CD4-positive, alpha-beta T cell (primary cell): ENCODE measurements at places on chromosomes 2 and 18.

DNA sequence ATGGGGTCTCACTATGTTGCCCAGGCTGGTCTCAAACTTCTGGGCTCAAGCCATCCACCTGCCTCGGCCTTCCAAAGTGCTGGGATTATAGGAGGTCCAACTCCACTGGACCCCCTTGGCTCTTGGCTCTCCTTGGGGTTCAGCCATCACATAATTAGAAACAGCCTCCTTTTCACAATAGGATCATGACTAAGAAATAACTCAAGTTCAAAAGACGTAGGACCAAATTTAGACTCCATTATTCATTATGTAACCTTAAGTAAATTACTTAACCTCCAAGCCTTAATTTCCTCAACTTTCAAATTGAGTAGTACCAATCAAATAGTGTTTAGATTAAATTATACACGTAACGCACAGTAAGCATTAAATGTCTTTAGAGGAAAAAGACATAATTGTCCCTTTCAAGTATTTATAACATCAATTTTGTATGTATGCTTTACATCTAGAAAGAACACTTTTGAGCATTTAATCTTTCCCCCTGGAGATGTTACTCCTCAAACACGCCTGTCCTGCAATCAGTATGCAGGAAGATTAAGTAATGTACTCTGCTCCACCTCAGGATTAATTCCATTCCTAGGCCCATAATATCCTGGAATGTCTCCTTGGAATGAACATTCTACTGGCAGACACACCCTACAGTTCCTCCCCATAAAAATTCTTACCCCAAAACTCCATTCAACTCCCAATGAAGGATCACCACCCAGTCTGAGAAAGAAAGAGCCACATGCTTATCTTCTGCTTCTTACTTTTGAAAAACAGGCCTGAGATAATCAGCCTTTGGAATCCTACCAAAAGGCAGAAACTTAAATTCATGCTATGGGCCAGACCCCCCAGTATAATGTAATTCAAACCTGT, 49.1 kb downstream of the COBLL1 start:
- no peak for DNase-seq

DNA sequence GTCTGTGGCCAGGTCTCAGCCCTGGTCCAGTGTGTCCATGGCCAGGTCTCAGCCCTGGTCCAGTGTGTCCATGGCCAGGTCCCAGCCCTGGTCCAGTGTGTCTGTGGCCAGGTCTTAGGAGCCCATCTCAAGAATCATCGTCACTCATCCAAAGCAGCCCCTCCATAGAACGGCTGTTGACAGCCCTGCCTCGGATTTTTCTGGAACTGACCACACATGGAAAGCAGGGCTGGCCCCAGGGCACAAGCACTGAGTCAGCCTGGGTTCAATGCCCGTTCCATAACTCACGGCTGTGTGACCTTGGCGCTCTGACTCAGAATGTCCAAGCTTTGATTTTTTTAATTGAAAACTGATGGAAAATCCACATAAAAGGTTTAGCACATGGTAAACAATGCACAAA, 59.9 kb upstream of the SNTG2 start:
- DNase-seq = no peak

DNA sequence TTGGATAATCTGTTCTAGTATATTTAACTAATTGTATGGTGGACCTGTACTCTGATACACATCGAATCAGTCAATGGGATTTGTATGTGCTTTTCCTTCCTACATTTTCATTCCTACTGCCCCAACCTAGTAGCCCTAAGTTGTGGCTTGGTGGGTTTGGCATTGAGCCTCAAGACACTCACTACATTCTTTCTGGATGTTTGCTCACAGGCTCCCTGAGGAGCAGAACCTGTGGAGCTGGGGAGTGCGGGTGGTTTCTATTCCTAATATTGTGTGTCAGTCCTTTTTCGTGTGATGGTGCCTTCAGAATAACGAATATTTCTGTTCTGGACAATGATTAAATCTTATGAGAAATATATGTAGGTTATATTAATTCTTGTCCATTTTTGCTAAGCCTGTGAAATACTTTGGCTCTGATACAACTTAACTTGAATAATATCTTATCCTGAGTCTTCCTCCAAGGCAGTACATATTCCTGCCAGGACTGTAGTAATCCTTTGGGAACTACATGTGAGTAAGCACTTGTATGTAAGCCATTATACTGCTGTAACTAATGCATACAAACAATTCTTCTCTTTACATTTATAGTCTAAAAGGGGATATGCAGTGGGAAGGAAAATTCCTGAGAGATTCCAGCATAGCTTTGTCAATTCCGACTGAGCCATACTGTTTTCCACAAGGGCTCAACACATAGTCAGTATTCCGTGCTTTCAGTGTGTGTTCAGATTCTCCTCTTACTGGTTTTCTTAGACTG, 150.6 kb downstream of the AGPS start:
- no peak for DNase-seq

DNA sequence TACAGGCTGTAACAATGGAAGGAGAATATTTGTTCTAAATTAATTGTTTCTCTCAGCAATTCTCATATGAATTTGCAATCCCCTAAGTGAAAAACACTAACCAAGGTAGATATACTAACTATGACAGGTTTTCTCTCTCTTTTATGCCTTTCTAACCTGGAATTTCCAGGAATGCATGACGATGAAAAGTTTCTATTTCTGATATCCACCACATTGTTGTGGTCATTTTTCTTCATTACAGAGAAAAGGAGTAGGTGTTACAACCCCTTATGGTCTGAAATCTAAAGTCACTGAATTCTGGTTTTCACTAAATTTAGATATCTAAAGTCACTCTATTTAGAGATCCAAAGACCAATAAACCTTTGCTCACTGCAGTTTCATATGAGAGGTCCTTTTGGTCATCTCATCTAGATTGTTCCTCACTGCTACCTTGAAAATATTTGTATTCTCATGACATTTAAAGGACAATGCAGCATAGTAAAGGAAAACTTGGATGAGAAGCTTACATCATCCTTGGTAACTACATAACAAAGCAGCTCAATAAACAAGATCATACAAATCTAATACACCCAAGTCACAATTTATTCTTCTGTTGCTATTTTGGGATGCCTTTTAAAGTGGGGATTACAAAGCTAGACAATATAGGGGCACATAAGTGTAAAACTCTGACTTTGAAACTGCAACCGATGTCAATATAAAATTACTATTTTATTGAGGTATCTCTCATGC, 85.8 kb downstream of the TCF4 start:
- DNase-seq = no peak

DNA sequence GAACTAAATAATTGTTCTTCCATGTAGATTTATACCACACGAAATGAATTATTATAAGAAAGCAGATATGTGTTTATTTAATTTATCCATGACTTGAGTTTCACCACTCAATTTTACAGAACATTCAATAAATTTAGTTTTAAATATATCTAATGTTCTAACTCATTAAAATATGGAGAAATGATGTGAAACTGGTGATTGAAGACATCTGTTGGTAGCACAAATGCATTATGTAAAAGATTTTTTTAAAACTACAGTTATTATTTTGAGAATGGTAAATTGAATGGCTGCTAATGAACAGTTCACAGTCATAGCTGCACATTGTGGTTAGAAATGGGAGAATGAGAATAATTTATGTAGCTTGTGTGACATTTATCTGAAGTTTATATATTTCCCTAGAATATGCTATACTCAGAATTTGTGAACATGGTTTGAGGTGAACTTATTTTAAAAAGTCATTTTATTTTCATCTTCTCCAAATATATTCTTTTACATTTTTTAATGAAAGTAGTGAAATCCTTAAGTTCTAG, 203.5 kb downstream of the DPP4 start:
- no peak for DNase-seq

DNA sequence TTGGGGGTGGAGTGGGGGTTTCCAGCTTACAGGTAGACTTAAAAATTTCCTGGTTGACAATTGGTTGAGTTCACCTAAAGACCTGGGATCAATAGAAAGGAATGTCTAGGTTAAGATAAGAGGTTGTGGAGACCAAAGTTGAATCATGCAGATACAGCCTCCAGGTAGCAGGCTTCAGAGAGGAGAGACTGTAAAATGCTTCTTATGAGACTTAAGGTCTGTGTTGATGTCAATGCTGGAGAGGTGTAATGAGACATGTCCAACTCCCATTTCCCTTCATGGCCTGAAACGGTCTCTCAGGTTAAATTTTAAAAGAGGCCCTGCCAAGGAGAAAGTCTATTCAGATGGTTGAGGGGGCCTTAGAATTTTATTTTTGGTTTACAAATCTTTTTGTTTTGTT, 38.5 kb upstream of the RND3 start:
- DNase-seq = no peak

DNA sequence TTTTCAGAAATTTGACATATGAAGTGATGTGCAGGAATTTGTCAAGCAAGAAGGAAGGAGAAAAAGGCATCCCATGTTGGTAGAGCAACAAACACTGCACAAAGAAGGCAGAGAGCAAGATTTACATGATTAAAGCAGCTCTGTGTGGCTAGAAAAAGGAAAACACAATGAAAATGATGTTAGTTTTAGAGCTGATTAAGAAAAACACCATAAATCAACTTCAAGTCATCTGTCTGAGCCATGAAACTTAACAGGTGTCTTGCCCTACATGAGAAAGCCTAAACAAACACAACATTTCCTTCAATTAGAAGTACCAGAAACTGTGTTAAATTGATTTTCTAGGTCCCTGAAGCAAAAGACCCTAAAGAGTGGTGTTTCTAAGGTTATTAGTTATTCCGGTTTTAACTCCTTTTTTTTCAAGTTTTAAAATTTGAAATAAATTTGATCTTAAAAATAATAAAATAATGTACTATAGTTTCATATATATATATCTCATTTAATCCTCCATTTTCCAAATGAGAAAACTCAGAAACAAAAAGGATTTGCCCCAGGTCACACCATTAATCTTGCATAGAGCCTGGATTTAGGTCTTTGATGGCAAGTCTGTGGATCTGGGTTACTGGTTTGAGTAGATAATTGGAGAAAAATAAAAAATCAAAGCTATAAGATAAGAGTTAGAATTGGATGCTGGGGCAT, 8.6 kb upstream of the DSC1 start:
- DNase-seq = no peak

DNA sequence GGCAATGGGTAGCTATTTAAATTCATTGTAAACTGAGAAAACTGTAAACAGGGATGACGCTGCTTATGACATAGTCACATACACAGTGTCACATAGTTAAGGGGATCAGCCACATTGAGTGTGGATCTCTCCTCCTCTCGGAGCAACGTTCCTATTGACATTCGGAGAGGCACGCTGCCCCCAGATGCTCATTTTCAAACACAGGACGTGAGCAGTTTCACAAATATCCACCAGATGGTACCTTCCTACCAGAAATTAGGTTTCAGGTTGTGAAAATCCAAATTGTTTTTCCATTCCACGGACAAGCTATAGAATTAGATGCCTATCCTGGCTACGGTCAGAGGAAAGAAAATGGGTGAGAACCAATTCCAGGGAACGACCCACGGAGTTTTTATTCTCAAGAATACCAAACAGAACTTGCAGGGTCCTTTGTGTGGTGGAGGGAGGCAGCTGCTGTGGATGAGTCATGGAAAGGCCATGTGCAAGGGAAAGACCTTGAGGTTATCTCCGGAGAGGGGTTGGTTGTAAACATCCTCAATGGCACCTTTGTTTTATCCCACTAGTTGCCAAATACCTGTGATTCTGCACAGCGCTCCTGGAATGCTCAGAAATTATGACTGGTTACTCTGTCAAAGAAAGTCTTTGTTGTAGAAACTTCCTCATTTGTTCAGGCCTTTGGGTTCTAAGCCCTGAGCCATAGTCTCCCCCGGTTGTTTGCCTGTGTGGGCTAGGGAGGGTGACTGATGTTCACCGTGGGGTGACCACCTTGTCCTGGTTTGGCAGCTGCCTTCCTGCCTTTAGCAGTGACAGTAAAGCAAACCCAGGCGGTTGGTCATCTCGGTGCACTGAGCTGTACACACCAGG, 88.0 kb downstream of the ACTR3 start:
- DNase-seq = no peak

- no peak for DNase-seq
Measured at GRCh38 chr2:179193759-179194394, 70.8 kb downstream of the SESTD1 start.

- DNase-seq = no peak
Measured at GRCh38 chr18:10232062-10232461, 222.4 kb upstream of the APCDD1 start.

GRCh38 chr2:159637240-159637639, 20.9 kb upstream of the BAZ2B start:
- no peak for DNase-seq

DNA sequence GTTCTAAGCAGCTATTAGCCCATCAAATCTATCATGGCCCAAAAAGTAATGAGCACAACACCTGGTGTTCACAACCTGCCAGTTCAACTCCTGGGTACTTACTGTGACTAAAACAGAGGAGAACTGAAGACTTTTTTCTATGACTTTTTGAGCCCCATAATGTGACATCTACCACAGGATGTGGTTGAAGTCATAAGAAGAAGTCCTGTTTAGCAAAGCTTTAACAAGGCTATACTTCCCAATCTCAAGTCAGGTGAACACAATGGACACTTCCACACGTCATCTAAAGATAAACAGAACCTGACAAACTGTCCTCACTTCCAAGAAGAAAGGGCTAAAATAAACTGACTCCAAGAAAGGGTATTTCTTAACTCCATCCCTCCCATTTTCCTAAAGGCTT, 138.8 kb downstream of the ATAD2B start:
- DNase-seq = no peak

- no peak for DNase-seq
Measured at GRCh38 chr2:140601801-140602200, 1529.0 kb downstream of the LRP1B start.

- no peak for DNase-seq
Measured at GRCh38 chr2:134402410-134402809, 148.5 kb downstream of the MGAT5 start.

DNA sequence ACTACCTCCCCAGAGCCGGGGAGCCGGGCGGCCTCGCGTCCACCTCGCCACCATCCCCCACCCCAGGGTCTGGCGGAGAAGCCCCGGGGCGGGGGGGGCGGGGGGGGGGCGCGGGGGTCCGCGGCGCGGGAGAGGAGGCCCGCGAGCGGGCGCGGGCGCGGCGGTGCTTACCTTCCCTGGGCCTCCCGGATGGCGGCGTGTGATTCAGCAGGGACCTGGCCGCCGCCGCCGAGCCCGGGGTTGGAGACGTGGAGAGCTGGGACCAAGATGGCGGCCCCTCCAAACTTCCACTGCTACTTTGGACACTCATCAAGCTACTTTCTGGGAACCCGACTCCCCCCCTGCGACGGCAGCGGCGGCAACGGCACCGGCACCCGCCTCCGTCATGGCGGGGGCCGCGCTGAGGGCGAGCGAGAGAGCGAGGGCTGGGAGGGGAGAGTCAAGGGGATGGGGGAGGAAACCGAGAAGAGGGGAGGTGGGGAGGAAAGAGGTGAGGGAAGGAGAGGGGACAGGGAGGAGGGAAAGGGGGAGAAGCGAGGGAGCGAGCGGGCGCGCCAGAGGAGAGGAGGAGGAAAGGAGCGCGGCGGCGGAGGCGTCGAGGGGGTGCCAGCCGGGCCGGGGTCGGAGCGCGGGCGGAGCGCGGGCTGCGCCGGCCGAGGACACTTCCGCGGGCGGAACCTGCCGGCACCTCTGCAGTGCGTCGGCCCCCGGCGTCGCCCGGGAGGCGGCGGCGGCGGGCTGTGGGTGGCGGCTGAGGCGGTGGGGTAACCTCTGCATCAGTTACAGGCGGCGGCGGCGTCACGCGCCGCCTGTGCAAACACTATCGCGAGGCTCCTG, at the start of gene TLK1:
TLK1 (minus strand) TSS at position 775 of the 837 bp plus-strand sequence; CDS start at position 310, 465 bp downstream.
- peak; percentile 66 for DNase-seq
